ENCODE measurements at places on chromosomes 3 and 15. TPM values are rescaled to one million over a fixed set of nuclear protein-coding genes. Genes with fewer than 3 reads are reported as not detected.

- no peak for DNase-seq
Observed at GRCh38 chr15:59991834-59992233, 12.3 kb upstream of the FOXB1 start.

DNA sequence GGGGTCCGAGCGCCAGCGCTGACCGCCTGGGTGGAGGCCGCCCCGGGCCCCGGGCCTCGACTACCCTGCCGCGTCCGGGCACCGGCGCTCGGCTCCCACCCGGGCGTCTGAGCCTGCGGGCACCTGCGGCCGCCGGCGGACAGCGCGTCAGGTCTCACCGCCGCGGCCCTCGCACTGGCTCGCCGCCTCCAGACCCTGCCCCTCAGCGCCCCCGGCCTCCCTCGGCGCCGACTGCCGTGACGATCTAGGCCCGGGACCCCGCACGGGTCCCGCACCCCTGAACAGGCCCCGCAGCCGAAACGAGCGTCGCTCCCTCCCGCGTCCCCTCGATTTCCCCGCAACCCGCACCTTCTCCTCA lies 297 bp downstream of the PRC1 start:
- DNase-seq = no peak

ADAMTSL3 gene
- total RNA-seq = not detected

NGLY1 gene
- 34.5 TPM for total RNA-seq

GRCh38 chr15:56794165-56794552 lies 60.9 kb upstream of the ZNF280D start:
- DNase-seq = peak; percentile 59

CDHR4 gene
- not detected for total RNA-seq

GRCh38 chr15:88497109-88497765 lies 29.7 kb downstream of the MRPS11 start:
- no peak for DNase-seq

COLQ gene
- not detected for total RNA-seq

- no peak for DNase-seq
Observed at GRCh38 chr3:70150599-70150998, 151.1 kb downstream of the SAMMSON start.

- DNase-seq = no peak
Observed at GRCh38 chr3:187490366-187490765, 122.2 kb downstream of the RTP4 start.

GRCh38 chr3:67064105-67064504 lies 66.0 kb downstream of the KBTBD8 start:
- DNase-seq = peak; percentile 65

KBTBD12 gene
- not detected for total RNA-seq

MEGF11 gene
- total RNA-seq = 0.02 TPM

LRTM1 gene
- total RNA-seq = not detected

SLC15A2 gene
- total RNA-seq = not detected

DNA sequence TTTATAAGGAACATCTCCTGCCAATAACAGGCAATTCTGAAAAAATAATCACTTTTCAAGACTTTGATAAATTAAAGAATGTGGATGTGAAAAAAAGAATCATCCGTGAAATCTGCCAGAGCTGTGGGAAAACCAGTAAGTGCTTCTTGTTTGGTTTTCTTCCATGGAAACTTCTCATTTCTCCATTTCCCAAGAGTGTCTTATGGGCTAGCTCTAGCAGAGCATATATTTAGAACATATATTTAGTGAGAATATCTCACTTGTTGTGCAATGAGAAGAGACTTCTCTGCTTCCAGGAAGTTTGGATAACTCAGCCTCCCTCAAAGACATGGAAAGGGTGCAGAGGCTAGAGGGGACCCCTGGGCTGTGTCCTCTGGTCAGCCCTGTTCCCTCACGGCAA lies 49.9 kb downstream of the COL6A5 start:
- DNase-seq = no peak

DNA sequence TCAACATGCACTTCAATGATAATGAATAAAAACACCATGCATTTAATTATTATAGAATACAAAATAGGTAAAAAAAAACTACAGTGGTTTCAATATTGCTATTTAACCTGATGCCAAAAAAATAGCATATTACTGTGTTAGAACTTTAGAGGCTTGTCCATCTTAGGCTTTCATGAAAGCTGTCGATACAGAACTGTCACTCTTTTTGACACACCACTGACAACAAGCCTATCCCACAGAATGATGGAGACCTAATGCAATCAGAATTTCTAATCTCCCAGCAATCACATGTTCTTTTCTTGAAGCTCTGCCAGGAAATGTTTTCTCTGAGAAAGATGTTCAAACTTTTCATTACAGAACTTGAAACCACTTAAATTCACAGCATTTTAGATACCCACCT lies 490.3 kb upstream of the EPHA6 start:
- DNase-seq = no peak

- DNase-seq = no peak
Observed at GRCh38 chr3:127119693-127120464, 73.1 kb upstream of the PRR23E start.

HDC gene
- 0.29 TPM for total RNA-seq

DLL4 gene
- not detected for total RNA-seq

DNA sequence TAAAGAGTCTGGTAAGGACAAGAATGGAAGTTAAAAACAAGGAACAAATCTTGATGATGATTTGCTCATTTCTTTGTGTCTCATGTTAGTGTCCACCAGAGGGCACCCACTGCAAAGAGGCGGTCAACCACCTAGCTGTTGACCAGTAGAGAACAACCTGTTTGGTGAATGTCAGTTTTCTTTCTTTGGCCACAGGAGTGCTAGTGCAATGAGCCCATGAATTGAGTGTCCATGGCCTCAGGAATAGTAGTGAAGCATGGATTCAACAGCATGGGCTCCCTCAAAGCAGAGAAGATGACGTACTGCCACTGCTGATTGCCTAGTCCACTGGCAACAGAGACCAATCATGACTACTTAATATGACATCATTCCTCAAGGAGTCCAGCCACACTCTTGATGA lies 10.7 kb upstream of the CNTN6 start:
- peak; percentile 36 for DNase-seq

GRCh38 chr15:51403072-51403878 lies 61.8 kb downstream of the GLDN start:
- DNase-seq = peak; percentile 42

- no peak for DNase-seq
Observed at GRCh38 chr15:34160735-34161134, 49.2 kb downstream of the KATNBL1 start.

GRCh38 chr3:54003136-54003535 lies 111.5 kb upstream of the SELENOK start:
- no peak for DNase-seq

HGD gene
- total RNA-seq = not detected

- DNase-seq = peak; percentile 5
Observed at GRCh38 chr3:159158213-159158612, 356.4 kb downstream of the MFSD1 start.

LSMEM2 gene
- not detected for total RNA-seq

PRSS50 gene
- total RNA-seq = not detected

DNA sequence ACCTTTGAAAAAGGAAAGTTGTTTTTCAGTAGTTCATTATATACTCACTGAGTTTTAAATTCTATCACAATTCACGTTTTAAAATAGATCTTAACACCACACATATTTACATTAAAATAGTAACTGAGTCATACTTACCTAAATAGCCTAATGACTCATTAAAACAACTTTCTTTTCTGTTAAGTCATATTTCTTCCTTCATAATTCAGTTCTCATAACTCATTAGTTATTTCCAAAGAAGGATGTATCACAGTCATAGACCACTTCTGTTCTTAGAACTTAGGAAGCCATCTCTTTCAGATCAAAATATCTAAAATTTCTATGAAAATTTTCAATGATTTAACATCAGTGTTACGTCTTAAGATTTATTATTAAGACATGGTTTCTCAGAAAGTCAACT lies 885.9 kb downstream of the FHIT start:
- DNase-seq = no peak

NCEH1 gene
- total RNA-seq = 23.8 TPM

DNA sequence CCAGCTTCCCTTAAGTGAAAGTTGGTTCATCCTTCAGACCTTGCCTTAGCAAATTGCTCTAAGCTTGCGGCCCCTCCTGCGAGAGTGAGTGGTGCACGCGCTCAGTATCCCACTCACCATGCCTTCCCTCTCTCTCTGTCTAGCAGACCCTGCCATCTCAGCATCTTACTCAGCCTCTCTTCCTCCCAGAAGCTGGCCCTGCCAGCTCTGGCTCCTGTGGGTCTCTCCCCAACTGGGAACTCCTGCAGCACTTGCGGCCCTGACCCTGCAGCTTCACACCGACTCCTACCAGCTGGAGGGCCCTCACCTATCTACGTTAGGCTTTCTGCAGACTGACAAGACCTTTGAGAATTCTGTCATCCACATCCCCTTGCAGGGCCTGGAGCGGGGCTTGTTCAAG lies 286.1 kb upstream of the TLE3 start:
- no peak for DNase-seq

Measured in A172 (cell line).